ENCODE measurements at places on chromosomes 5 and 9.

GRCh38 chr5:156414391-156414790 is 87.4 kb downstream of the SGCD start:
- no peak for DNase-seq

DNA sequence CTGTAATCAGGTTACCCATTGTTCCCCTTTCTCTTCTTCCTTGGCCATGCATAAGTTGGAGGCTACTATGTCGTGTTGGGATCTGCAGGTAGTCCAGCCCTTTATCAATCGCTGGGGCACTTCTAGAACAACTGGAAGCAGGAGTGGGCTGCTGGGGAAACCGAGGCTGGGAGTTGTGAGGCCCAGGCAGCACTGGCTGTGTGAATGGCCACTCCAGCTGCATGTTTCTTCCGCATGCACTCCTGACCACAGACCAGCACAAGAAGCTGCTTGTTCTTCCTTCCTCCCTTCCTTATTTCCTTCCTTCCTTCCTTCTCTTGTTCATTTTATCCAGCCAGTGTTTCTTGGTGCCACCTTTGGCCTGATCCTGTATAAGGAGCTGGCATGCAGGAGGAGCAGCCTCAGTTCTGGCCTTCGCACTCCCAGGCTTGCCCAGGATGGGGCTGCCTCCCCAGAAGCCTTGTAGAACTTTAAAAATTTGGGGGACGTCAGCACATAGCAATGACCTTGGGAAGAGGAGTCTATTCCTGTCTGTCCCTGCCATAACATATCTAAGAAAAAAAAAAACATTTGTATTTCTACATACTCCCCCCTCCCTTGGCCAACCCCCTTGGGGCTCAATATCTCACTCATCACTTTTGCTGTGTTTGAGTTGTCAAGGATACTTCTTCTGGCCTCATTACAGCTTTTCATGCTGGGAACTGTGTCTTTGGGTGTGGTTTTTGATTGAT is 20.8 kb upstream of the CXCL14 start:
- no peak for DNase-seq

GRCh38 chr5:180175015-180175431 is 34.0 kb downstream of the RASGEF1C start:
- DNase-seq = no peak

DNA sequence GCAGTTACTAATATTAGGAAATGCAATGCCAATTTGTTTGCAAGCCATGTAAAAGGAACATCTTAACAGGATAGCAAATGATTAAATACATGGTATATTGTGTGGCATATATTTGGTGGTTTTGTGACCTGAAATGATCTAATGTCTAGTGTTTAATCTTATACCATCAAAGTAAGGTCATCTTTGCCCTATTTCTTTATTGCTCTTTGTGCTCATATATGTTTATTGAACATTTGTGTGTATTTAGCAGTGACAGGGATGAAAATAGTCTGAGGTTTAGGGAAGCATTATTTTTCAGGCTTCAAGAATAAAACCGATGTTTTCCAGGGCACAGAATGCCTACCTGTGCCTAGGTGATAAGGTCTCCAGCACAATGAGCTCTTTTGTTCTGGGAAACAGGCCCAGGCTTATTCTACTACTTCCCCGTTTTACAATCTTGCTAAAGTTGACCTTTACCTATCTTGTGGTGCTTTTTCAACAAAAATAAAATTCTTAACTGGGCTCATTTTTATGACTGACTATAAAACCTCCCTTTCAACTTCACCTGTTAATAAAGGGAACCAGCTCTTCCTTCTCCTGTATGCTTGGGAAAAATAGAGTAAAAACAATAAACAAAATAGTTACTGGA is 105.6 kb upstream of the ANKH start:
- DNase-seq = no peak

- no peak for DNase-seq
Measured at GRCh38 chr9:73423891-73424290, 272.2 kb downstream of the ANXA1 start.

DNA sequence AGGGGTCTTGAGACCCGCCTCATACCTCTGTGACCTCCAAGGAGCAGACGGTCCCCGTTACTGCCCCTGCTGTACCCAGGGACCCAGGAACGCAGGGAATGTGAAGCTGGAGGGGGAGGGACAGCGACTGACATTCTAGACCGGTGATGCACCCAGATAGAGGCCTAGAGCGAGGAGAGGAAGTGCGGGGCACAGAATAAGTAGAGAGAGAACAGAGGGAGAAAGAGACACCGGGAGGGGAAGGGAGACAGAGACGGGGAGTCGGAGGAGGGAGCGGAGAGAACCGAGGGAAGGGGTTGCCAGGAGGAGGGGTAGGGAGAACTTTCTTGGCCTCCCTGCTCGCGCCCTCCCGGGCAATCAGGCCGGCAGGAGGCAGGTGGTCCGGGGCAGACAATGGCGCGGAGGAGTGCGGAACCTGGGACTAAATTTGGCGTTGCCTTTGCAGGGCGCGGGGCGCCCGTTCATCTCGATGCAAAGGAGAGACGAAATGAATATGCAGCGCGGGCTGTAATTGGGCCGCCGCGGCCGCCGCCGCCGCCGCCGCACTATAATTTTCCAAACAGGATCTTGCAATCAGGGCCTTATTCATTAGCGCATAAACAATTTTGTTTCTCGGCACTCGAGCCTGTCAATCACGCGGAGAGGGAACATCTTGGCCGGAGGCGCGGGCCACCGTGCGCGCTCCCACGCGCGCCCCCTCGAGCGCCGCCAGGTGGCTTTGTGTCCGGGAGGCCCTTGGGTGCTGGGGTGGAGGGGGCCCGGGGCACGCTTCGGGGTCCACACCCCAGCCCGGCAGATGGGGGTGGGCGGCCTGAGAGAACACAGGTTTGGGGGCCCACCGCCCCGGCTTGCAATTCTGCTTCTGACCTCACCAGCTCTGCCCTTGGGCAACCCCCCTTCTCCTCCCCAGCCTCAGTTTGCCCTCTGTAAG is 33.0 kb downstream of the NDUFA8 start:
- peak; percentile 65 for DNase-seq

- DNase-seq = no peak
Measured at GRCh38 chr5:62489471-62489870, 76.9 kb downstream of the IPO11 start.

GRCh38 chr5:94361161-94361560 is 257.2 kb downstream of the KIAA0825 start:
- DNase-seq = no peak

- no peak for DNase-seq
Measured at GRCh38 chr5:121937762-121938161, 24.0 kb upstream of the SRFBP1 start.

GRCh38 chr9:116844621-116845020 is 157.5 kb downstream of the TRIM32 start:
- DNase-seq = no peak

DNA sequence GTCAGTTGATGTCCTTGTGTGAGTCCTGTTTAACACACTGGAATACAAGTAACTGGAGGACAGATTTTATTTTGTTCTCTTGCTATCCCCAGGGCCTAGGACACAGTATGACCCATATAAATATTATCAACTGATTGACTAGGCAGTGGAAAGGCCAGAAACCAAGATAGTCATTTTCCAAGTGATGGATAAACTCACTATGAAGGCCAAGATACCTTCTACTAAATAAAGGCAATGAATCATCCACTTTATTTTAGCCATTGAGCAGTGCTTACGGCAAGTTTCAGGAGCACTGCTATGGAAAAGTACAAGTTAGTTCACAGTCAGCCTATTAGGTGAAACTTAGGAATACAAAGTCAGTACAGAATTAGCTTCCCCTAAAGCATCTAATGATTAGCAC is 153.2 kb downstream of the SEMA5A start:
- no peak for DNase-seq

GRCh38 chr9:120720404-120720803 is 6.1 kb upstream of the MEGF9 start:
- DNase-seq = no peak

DNA sequence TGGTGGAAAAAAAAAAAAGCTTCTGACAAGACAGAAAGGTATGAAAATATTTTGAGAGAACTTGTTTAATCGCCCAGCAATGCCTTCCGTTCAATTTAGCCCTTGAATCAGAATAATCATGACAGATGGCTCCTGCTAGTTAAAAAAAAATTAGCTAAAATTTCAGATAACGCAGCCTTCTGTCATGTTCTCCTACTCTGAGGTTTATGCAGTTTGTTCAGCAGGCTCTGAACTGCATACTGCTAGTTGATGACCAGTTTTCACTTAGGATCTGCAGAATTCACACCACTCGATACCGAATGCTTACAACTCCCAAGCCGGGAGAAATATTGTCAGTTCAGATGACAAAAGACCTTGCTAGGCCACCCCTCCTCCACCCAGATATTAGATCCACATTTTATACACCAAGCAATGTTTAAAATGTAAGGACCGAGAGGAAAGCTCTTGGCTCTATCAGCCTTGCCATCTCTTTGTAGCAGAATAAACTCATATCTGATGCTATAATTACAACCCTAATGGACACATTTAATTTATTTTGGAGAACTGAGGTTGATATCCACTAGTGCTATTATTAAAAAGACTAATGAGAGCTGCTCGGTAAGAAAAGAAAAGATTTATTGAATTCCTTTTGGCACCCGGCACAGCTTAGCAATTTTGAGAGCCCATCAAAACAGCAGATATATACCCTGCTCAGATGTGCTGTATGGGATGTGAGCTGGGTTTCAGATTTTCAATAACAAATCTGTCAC is 322.8 kb downstream of the GLIS3 start:
- no peak for DNase-seq

GRCh38 chr5:79408028-79408427 is 105.9 kb downstream of the HOMER1 start:
- DNase-seq = no peak

- no peak for DNase-seq
Measured at GRCh38 chr5:159732220-159732619, 184.1 kb upstream of the ADRA1B start.

- DNase-seq = no peak
Measured at GRCh38 chr5:97658116-97658900, 475.3 kb upstream of the RIOK2 start.

DNA sequence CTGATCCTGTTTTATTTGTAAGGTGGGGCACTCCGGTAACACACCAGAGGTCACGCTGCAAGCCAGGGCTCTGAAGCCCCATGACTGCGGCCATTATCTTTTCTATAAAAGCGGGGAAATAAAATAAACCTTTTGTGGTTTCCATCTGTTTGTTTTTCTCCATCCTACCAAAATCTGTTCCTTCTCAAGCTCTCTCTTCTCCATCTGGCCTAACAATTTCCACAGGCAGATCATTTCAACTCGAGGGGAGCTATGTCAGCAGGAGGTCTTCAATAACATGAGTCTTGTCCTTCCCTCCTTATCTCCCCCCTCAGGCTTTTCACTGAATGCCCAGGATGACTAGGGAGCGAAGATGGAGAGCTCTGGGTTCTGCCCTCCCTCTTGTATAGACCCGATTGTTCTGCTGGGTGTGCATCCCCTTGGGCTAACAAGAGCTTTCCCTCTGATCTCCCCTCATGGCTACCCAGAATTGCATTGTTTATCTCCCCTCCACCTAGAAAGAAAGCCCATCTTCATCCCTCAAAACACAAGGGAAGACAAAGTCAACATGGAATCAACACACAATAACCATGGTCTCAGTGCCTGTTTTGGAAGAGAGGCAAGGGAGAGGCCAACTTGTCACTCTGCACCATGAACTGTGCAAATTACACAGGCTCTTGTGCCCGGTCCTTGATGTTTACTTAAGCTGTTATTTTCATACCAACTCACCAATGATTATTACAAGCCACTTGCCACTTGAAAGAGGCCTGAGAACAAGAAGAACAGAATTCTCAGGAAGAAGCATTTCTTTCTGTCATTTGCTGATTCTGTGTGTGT is 187.8 kb downstream of the FANCC start:
- no peak for DNase-seq

DNA sequence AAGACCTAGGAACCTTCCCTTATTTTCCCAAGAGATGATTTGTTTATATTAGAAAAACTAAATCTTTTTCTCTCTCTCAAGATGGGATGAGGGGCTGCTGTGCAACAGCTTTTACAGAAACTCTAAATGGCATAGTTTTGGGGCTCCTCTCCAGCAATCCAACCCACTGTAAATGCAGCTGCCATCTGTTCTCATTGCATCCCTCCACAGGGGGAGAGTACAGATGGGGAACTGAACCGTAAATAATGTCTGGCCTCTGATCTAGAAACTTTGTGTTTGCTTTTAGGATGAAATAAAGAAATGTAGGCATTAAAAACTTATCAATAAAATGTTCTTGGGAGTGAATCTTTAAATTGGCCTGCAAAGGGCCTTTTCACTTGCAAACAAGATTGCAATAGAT is 291.4 kb downstream of the MCTP1 start:
- DNase-seq = no peak

DNA sequence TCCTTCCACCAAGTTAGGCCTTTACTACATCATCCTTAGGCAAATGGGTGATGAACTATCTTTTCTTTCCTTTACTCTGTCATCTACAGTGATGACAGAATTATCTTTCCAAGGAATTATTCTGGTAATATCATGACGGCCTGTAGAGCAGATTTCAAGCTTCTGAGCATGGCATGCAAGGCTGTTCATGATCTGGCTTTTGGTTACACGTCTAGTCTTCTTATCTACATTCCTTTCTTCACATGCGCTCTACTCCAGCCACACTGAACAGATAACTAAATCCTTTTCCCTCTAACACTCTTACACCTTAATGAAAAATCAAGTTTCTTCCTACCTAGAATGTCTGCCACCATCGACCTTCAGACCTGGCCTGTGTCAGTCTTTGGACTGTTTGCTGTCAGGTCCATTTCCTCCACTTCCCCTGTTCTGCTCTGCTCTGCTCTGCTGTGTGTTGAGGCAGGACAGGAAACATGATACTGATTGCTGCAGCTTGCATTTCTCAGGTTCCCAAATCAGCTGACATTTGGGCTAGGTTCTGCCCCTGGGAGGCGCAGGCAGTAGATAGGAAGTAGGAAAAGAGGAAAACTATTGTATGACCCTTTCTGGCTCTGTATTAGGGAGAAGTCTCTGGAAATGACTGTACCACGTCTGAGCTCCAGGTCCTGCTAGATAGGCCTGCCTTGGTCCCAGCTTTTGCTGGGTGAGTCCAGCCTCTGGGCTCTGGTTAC is 4.2 kb downstream of the SCGB3A2 start:
- DNase-seq = no peak

DNA sequence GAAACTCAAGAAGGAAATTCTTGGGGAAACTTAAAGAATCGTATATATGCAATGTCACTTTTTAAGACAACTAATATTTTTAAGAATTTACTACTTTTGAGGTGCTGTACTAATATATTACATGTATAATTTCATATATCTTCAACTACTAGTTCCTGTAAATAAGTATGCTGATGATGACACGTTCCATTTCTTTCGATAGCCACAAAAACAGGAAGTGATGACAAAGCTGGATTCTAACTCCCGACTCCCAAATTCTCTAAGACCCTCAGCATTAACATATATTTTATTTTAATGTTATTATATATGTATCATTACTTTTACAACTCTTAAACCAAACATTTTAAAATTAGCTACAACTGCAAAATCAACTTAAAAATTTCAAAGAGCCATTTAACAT is 74.8 kb downstream of the STK32A start:
- DNase-seq = no peak

- DNase-seq = no peak
Measured at GRCh38 chr5:80960531-80961375, 590 bp downstream of the RASGRF2 start.

Data from urothelium cell line (cell line).